ENCODE measurements at places on chromosomes 2 and 18.

DNA sequence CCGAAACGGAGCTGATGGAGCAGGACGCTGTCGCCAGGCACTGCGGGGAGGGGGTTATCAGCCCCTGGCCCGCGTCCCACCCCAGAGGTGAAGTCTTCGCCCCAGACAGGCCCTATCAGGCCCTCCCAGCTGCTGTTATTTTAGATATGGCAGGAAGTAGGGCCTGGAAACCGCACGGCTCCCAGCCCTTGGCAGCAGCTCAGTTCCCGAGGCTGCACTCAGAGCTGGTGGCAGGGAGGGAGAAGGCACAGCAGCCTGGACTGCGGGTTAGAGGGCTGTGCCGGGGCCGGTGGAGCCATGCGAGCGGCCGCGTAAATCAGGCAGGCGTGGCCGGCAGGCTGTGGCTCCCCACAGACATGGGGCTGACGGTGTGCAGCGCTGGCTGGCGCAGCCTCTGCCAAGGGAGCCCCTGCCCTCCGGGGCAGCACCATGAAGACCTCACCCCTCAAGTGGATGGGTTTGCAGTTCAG, 111.4 kb downstream of the NFATC1 start:
- no peaks in the 10 kb centered on the region for H3K27me3 ChIP-seq
- peaks cover 27% of the 10 kb centered on the region for H3K4me1 ChIP-seq
- H3K4me3 ChIP-seq = peak overlapping the region; percentile 43
- DNase-seq = peak; percentile 37
- peak overlapping the region; percentile 85 for H3K27ac ChIP-seq

DNA sequence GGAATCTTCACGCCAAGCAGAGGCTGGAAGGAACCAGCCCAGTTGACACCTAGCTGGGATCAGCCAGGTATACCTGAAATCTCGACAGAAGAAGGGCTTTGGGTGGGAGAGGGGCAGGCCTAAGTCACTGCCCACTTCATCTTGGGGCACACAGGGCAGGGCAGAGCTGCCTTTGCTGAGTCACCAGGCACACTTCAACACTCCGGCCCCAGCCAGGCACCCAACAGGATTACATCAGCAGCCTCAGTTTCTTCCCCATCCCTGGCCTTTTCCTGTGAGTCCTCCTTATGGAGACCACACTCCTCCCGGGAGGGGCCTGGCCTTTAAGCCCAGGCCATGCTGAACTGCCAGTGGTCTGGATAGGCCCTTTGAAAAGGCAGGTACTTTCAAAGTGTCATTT, 201.7 kb upstream of the HS6ST1 start:
- no peaks in the 10 kb centered on the region for H3K36me3 ChIP-seq

GRCh38 chr2:200314976-200315567, 8.6 kb downstream of the SPATS2L start:
- no peak overlapping the region for H3K4me3 ChIP-seq
- no peaks in the 10 kb centered on the region for H3K27me3 ChIP-seq
- H3K27ac ChIP-seq = no peak overlapping the region
- no peak for DNase-seq
- H3K4me1 ChIP-seq = peaks cover 16% of the 10 kb centered on the region
- H3K36me3 ChIP-seq = no peaks in the 10 kb centered on the region

DNA sequence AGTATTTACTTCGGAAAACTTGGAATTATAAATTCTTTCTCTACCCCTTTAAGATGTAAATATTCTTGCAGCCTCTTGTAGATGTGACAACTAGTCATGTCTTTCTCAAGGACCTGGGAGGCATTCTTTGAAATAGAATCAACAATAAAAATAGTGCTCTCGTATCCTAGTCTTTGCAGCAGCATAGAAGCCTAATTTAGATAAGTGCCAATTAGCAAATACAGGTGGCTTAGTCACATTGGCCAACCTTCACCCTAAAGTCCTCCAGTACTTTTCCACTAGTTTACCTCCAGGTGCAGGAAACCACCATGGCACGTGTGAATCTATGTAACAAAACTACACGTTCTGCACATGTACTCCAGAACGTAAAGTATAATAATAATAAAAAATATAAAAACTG, 3.5 kb upstream of the ZSWIM2 start:
- no peaks in the 10 kb centered on the region for H3K27me3 ChIP-seq
- H3K4me1 ChIP-seq = no peaks in the 10 kb centered on the region
- no peak overlapping the region for H3K4me3 ChIP-seq
- no peak for DNase-seq
- no peak overlapping the region for H3K27ac ChIP-seq

GRCh38 chr18:21391074-21391673, 149.1 kb downstream of the GREB1L start:
- H3K27ac ChIP-seq = no peak overlapping the region
- no peaks in the 10 kb centered on the region for H3K4me1 ChIP-seq
- H3K27me3 ChIP-seq = no peaks in the 10 kb centered on the region
- no peak for DNase-seq

- peaks cover 11% of the 10 kb centered on the region for H3K4me1 ChIP-seq
- H3K36me3 ChIP-seq = no peaks in the 10 kb centered on the region
- H3K27ac ChIP-seq = no peak overlapping the region
- no peaks in the 10 kb centered on the region for H3K27me3 ChIP-seq
- no peak overlapping the region for H3K4me3 ChIP-seq
Measured at GRCh38 chr2:235049069-235049468, 97.3 kb downstream of the SH3BP4 start.

- H3K4me3 ChIP-seq = no peak overlapping the region
- H3K27me3 ChIP-seq = no peaks in the 10 kb centered on the region
- H3K4me1 ChIP-seq = no peaks in the 10 kb centered on the region
- no peak for DNase-seq
- H3K36me3 ChIP-seq = no peaks in the 10 kb centered on the region
Measured at GRCh38 chr18:42549596-42549995, 565.9 kb downstream of the RIT2 start.

DNA sequence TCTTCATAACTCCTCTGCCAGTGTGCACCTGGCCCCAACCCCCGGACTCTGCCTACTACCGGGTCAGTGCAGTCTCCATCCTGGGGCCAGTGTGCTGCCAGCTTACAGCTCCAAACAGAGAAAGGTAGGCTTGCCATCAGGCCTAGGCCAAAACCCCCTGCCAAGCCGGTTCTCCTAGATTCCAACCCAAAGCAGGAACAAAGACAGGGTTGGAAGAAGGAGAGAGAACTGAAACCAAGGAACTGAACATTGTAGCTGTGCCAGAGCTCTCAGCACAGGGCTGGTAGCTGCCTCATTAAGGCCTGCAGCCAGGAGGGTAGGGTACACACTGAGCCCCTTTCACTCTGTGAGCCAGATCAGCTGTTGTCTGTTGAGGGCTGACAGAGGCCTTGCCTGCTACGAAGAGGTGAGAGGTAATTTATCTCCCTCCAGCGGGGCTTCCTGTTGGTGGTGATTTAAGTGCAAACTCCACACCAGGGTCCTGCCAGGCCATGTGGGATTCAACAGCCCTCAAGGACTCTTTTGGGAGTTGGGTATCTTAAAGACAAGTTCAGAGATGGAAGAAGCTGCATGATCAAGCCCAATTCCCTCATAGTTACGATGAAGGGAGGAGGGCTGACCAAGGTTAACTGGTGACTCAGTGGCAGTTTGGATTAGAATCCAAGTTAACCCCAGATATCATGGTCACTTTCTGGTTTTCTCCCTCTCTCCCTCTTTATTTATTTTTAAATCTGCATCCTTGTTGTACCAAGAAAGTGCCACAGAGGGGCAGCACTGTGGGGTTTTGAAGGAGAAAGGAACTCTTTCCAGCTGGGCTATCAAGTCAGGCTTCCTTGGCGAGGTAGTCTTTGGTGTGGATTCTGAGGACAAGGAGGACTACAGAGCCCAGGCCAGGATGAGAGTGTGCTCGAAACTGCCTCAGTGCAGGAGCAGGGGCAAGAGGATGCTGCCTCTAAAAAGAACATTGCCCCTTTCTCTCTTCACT, 48.1 kb downstream of the CYRIA start:
- H3K4me3 ChIP-seq = no peak overlapping the region
- DNase-seq = no peak
- no peaks in the 10 kb centered on the region for H3K27me3 ChIP-seq
- H3K4me1 ChIP-seq = peaks cover 24% of the 10 kb centered on the region

GRCh38 chr2:130328710-130329109, 14.0 kb upstream of the IMP4 start:
- no peak overlapping the region for H3K27ac ChIP-seq
- no peaks in the 10 kb centered on the region for H3K36me3 ChIP-seq
- H3K4me3 ChIP-seq = no peak overlapping the region
- no peak for DNase-seq
- H3K4me1 ChIP-seq = no peaks in the 10 kb centered on the region

DNA sequence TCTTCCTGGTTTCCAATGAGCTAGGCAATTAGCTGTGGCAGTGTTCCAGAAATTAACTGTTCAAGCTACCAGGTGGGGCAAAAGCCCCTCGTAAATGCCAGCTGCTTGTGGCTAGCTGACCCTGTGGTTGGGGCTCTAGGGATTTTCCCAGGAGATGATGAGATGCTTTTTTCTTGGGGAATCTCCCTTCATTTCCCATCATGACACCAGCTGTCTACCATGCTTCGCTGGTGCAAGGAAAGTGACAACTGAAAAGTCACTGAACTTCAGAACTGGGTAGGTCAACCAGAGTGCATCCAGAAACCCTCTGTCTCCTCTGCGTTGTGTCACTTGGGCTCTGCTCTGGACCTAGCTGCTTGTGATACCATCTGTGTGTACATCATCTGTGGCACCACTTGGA, 386.5 kb upstream of the DCC start:
- H3K27me3 ChIP-seq = no peaks in the 10 kb centered on the region
- H3K27ac ChIP-seq = no peak overlapping the region
- no peak for DNase-seq
- no peaks in the 10 kb centered on the region for H3K36me3 ChIP-seq

- no peaks in the 10 kb centered on the region for H3K36me3 ChIP-seq
- H3K4me1 ChIP-seq = no peaks in the 10 kb centered on the region
- DNase-seq = no peak
- H3K4me3 ChIP-seq = no peak overlapping the region
Measured at GRCh38 chr2:195122653-195123052, 534.4 kb upstream of the SLC39A10 start.

GRCh38 chr18:36481935-36482334, 184.4 kb downstream of the FHOD3 start:
- no peak for DNase-seq
- no peaks in the 10 kb centered on the region for H3K27me3 ChIP-seq
- H3K27ac ChIP-seq = no peak overlapping the region
- H3K36me3 ChIP-seq = no peaks in the 10 kb centered on the region
- peaks cover 3% of the 10 kb centered on the region for H3K4me1 ChIP-seq
- H3K4me3 ChIP-seq = no peak overlapping the region

- no peaks in the 10 kb centered on the region for H3K27me3 ChIP-seq
- no peaks in the 10 kb centered on the region for H3K36me3 ChIP-seq
- no peak overlapping the region for H3K27ac ChIP-seq
- no peak overlapping the region for H3K4me3 ChIP-seq
Measured at GRCh38 chr18:45291621-45292615, 323.4 kb upstream of the SLC14A2 start.

DNA sequence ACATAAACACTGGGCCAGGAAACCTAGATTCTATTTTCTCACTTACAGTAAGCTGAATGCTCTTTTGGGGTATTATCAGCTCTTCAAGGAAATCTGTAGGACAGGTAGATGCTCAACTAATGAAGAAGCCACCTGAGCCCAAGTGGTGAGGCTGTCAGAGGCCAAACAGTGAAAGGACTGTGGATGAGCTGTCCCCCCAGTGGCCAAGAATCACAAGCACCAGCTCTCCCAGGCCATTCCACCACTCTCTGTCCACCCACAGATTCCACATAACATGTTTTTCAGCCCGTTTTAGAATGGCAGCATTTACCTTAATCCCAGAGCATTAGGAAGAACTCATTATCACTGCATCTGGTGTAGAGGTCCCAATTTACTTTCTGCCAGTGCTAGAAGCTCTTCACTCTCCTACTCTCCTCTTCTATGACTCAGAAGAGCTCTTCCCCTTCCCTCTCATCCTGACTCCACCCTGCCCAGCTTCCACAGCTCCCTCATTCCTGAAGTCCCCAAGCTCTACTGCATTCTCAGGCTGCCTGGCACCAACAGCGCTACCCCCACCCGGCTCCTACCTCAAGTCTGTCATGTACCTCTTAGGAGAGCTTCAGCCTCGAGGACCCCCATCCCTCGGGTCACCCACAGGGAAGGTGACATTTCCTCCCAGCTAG, 43.8 kb upstream of the GORASP2 start:
- H3K4me1 ChIP-seq = no peaks in the 10 kb centered on the region
- no peak overlapping the region for H3K27ac ChIP-seq
- no peak for DNase-seq
- H3K27me3 ChIP-seq = no peaks in the 10 kb centered on the region
- no peaks in the 10 kb centered on the region for H3K36me3 ChIP-seq

DNA sequence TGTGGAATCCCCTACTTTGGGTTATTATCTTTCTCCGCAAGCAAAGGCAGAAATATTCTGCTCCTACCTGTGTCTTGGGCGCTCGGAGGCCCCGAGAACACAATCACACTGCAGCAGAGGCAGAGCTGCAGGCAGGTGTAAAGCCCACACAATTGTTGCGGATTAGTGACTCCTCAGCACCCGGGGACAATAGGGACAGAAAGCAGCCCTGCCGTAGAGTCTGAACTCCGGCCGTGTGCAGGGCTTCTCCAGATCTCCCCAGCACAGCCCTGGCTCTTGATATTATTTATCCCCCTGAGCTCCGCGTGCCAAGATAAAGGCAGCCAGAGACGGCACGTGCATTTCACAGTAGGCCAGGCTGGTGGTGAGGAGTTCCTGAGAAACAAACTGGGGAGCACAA, 229.2 kb downstream of the EN1 start:
- DNase-seq = no peak
- H3K4me1 ChIP-seq = peaks cover 5% of the 10 kb centered on the region
- H3K4me3 ChIP-seq = no peak overlapping the region
- no peaks in the 10 kb centered on the region for H3K27me3 ChIP-seq

All from tibial nerve (tissue), 4 donors.